Small intestine (tissue), 16 donors: ENCODE measurements at places on chromosomes 4 and X.

- DNase-seq = no peak
These were observed 1.1 kb upstream of the PPP3CA start for GRCh38 chr4:101348367-101348827.

GRCh38 chr4:123553279-123553678 is 156.7 kb downstream of the SPRY1 start:
- DNase-seq = no peak

DNA sequence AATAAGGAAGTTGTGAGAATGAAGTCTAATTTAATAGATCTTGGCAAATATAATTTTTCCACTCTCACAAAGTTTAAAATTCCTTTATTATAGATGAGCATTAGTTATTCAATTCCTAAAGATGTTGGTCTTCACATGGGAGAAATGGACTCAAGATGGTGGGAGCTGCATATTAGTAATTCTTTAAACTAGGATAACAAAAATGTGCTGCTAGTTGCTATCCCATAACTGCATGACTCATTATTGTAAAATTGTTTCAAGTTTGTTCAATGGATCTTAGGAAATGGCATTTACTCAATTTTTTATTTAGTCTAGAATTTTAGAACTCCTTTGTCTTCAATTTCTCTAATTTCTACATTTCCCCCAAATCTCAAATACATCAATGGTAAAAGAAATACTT is 155.8 kb downstream of the ATP10D start:
- no peak for DNase-seq

DNA sequence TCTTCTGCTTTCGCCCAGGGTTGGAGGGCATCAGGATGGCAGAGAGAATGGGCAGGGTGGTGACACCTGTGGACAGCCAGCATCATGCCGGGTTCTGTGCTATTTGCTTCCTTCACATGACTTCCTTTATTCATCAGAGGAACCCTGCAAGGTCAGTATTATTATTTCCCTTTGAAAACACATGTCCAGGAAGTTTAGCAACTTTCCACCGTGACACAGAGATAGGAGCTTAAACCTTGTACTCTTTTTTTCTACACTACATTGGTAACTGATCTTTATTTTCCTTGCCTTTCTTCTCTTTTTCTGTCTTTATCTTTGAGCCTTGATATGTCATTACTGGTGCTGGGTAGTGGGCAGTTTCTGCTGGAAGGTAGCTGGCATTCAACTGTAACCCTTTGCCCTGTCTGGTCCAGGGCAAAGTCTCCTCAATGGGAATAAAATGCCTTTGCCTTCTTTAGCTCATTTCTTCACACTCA is 5.0 kb upstream of the MGST2 start:
- DNase-seq = peak; percentile 85

DNA sequence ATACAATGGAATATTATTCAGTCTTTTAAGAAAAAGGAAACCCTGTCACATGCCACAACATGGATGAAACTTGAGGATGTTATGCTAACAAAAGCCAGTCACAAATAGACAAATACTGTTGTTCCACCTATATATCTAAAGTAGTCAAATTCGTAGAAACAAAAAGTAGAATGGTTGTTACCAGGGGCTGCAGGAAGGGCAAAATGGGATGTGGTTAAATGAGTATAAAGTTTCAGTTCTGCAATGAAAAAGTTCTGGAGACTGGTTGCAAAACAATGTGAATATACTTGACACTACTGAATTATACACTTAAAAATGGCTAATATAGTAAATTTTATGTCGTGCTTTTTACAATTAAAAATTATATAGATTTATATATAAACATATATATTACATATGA is 12.2 kb downstream of the SPOCK3 start:
- DNase-seq = no peak

DNA sequence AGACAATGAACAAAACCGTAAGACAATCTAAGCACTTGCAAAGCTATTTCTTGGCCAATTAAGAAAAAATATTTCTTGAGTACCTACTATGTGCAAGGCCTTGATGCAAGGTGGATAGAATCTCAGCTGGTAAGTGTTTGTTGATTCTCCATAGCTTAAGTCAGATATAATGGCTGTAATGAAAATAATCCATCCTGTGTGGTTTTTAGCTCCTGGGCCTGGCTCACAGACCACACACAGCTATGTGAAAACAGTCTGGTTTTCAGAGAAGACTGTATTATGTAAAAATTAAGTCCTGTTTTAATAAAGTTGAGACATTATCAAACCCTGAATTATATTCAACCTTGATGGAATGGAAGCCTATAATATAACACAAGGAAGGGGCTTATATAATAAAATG is 7.8 kb upstream of the DDIT4L start:
- no peak for DNase-seq

DNA sequence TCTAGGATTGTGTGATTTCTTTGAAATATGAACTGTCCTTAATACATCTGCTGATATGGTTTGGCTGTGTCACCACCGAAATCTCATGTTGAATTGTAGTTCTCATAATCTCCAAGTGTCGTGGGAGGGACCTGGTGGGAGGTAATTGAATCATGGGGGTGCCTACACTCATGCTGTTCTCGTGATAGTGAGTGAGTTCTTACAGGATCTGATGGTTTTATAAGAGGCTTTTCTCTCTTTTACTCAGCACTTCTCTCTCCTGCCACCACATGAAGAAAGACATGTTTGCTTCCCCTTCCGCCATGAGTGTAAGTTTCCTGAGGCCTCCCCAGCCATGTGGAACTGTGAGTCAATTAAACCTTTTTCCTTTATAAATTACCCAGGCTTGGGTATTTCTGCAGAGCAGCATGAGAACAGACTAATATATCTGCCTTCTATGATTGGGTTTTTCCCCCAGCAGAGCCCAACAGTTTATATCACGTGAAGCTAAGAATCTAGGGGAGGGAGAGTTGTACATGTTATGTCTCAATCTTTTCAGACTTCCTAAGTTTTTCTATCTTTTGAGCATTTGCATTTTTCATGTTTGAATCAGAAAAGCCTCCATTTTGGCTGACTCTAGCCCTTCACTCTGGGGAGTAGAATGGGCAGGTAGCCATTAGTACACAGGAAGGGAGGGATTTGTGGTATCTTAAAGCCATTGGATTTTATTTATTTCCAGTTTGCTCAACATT is 58.9 kb downstream of the PLAC1 start:
- no peak for DNase-seq

DNA sequence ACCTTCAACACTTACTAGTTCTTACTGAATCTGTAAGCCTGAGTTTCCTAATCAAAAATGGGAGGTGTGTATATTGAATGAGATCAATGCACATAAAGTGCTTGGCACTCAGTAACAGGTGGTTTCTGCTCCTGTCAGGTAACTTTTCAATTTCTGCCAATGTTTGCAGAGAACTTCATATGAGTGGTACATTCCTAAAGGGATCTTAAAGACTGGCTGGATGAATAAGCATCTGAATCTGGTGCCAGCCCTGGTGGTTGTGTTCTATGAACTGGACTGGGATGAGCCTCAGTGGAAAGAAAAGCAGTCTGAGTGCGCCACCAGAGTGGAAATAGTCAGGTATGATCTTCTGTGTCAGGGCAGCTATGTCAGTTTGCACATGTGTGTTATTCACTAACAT is 7.0 kb downstream of the TRAPPC11 start:
- no peak for DNase-seq

- DNase-seq = no peak
These were observed 68.4 kb downstream of the TAPT1 start for GRCh38 chr4:16157609-16158503.

GRCh38 chr4:121800638-121800960 is 524 bp upstream of the EXOSC9 start:
- no peak for DNase-seq

DNA sequence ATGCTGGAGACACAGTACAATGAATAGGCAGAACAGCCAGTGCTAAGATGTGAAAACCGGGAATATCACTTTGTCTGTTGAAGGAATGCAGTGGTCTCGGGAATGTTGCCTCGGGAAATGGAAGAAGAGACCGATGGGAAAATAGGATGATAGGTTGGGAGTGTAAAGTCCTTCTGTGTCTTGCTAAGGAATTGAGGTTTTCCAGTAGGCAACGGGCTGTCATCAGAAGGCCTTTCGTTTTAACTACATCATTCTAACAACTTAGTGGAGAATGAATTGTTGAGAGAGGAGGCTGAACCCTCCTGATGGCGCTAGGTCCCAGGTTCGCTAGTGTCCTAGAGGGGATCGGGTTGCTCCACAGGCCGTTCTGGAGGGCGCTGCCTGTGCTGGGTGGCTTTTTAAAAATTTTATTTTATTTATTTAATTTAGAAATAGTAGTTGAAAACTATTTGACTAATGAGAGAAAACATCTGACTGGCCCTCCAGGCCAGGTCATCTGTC is 730 bp downstream of the VBP1 start:
- DNase-seq = peak; percentile 0

DNA sequence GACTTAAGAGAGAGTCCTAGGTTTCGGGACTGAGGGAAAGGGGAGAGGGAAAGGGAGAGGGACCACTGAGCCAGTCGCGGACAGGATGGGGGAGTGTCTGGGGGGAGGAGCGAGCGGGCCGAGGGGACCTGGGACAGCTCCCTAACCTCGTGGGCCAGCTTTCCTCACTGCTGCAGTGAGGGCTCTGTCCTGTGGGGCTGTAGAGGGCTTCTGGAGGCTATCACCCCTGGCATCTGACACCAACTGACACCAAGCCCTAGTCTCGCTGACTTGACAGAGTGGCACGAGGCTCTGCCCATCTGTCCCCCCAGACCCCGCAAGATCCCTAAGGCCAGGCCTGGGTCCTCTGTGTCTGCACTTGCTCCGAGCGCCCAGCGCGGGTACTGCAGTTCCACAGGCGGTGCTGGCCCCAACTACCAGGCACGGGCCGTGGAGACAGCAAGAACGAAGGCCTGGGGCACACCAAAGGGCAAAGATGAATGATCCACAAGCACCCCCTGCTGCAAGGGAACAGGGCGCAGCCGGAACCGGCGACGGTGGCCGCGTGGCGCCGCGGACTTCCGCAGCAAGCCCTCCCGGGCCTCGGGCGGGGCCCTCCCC is 465 bp downstream of the HAUS7 start:
- DNase-seq = no peak

DNA sequence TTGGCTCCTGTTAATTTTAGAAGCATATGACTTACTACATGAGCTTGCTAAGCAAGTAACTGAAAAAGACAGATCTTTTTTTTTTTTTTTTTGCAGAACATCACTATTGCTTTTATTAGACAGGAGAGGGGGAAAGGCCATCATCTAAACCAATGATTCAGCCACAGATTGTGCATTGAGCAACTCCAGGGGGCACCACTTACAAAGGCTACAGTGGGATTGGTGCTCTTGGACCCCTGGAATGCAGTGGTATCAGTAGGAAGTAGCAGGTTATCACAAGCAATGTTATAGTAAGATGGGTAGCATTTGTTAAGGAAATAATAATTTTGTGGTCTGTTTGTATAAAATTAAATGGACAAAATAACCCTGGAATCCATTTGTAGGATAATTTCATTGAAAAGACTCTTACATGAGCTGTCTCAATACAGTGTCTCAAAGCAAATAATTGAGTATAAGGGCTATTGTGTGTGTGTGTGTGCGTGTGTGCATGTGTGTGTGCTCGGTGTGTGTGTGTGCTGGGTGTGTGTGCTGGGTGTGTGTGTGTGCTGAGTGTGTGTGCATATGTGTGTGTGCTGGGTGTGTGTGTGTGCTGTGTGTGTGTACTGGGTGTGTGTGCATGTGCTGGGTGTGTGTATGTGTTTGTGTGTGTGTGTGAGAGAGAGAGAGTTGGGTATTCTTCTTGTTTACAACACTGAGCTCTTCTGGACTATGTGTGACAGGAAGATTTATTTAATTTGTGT is 296.3 kb downstream of the PCDH7 start:
- DNase-seq = no peak

DNA sequence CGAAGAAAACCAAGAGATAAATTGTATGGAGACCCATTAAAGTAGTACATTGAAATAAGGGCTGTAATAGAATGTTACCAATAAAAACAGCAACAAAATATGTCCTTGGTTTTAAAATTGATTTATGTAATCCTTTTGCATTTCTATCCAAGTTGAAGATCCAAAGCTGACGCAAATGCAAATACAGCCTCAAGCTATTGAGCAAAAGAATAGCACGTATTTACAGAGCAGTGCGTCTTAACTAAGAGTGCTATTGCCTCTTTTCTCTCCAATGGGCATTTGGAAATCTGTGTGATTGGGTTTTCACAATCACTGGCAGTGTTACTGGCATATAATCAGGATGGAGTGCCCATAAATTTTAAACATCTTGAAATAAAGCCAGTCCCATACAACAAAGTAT is 417.4 kb downstream of the TLL1 start:
- DNase-seq = no peak

GRCh38 chrX:42695800-42696358 is 82.1 kb downstream of the PPP1R2C start:
- no peak for DNase-seq

DNA sequence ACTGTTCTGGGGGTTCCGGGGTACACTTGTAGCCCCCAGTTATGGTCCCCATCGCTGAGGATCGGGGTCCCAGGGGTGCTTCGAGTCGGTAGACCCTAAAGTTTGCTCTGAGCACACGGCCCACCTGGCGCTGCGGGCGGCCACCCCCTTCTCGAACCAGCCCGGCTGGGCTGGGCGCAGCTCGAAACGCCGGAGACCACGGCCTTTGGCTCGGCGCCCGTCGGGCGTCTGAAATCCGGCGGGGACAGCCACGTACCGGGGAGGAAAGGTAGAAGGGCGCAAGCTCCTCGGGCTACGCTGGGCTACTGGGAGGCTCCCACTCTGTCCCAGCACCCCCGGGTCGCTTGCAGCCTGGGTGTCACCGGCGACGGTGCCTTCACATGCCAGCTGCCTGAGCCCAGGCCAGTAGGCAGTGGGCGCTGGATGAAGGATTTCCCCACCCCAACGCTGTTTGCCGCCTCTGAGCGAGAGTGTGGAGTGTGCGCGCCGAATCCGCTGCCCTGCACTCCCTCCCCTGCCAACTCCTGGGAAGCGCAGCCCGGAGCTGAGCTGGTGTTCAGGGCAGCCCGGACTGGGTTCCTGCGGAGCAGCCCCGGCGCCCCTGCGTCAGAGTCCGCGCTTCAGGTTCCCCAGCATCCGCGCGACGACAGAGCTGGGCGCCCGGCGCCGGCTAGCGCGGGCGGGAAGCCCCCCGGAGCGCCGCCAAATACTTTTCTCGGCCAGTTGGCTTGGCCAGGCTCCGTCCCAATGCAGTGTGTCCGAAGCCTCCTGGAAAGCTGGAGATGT is 637 bp downstream of the MAMLD1 start:
- DNase-seq = peak; percentile 39
